Renal cortical epithelial cell (primary cell): ENCODE measurements at places on chromosomes 1 and 21. TPM values are rescaled to one million over a fixed set of nuclear protein-coding genes. Genes with fewer than 3 reads are reported as not detected.

DNA sequence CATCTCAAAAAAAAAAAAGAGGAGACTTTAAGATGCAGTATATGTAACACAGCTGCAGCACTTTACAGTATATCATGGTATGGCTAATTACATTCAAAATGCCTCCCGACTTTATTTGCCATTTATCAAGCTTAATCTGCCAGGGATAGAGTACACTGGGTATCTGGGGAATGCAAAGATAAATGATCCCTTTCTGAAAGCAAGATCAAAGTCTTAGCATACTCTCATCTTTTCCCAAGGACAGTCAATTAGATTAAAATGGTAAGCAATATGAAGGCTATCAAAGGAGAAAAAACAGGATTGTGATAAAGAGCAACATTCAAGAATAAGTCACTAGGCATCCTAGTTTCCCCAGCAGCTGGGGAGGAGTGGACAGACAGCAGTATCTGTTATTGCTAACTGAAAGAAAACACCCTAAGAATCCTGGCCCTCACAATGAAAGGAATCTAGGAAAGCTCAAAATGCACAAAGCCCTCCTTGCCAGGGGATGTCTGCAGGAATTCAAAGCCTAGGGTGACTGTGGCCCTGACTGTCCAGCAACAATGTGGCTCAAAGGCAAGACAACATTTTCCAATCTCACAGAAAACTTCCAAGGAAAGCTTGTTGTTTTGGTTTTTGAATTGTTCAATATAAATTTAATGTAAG, 56.7 kb upstream of the RAP1GAP start:
- DNase-seq = no peak

FAM177B gene
- not detected in 2 replicates for total RNA-seq

STUM gene
- total RNA-seq = 0.45 TPM in 1 of 2 replicates, not detected in the other

DEPDC1 gene
- total RNA-seq = 0.85 and 17.4 TPM in 2 replicates

DNA sequence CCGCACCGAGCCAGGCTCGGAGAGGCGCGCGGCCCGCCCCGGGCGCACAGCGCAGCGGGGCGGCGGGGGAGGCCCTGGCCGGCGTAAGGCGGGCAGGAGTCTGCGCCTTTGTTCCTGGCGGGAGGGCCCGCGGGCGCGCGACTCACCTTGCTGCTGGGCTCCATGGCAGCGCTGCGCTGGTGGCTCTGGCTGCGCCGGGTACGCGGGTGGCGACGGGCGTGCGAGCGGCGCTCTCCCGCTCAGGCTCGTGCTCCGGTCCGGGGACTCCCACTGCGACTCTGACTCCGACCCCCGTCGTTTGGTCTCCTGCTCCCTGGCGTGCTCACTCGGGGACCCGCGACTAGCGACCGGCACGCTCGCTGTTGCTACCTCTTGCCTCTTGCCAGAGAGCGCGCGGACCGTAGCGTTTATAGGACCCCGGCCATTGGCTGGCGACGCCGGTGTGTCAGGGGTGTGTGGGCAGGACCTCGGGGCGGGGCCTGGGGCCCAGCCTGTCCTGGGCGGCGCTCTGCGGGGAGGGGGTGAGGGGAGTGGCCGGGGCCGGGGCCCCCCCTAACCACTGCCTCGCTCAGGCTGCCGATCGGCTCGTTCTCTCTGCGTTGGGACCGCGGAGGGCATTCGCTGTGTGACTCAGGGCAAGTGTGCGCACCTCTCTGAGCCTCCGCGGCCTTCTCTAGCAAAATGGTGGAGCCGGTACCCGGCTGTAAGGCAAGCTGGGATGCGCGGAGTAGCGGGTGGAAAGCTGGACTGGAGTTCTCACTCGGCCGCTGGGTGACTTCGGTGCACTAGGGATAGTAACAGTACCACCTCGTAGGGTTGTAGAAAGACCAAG, at the start of gene SLC2A1:
SLC2A1 (minus strand) TSS at position 381 of the 832 bp plus-strand sequence; CDS start at position 164, 217 bp downstream.
- DNase-seq = peak; percentile 80

COL9A2 gene
- 4.2 and 7.5 TPM in 2 replicates for total RNA-seq

GRCh38 chr1:247357052-247357780, 25.5 kb upstream of the ZNF496 start:
- peak; percentile 31 for DNase-seq

DNA sequence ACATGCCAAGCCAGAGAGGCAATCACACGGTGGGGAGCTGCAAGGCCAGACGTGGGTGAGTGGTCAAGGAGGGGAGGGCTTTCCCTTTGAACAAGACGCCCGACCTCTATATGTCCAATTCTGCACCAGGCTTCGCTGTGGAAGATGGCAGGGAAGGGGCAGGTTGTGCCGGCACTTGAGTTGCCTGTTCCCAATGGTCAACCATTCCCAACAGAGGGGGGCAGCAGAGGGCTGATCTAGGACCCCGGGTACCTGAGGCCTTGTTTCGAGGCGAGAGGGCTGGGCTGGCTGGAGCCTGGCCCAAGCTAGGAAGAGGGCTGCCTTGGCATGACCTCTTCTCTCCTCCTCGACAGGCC, 64.9 kb downstream of the TMEM53 start:
- DNase-seq = peak; percentile 50

DNA sequence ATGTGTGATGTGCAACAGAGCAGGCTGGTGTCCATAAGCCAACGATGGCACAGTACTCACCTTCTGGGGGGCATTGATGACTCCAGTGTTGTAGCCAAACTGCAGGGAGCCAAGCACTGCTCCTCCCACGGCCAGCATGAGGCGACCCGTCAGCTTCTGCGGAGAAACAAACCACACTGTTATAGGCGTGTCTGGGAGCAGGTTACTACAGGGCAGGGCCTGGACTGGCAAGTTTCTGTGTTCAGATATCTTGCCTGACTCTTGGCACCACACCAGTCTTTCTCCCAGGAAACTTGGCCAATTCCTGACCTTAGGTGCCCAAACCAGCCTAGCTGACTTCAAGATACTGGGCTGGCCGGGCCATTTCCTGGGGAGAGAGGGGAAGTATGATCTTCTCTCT, 15.5 kb downstream of the SLC2A1 start:
- DNase-seq = peak; percentile 93

NHLH1 gene
- total RNA-seq = 0.05 TPM in 1 of 2 replicates, not detected in the other

FMOD gene
- 1.7 TPM in 1 of 2 replicates, not detected in the other for total RNA-seq

GRCh38 chr1:153344718-153345025, 4.0 kb downstream of the PGLYRP4 start:
- no peak for DNase-seq

- no peak for DNase-seq
These were observed 24.1 kb upstream of the ZSWIM5 start for GRCh38 chr1:45230537-45230936.

DNA sequence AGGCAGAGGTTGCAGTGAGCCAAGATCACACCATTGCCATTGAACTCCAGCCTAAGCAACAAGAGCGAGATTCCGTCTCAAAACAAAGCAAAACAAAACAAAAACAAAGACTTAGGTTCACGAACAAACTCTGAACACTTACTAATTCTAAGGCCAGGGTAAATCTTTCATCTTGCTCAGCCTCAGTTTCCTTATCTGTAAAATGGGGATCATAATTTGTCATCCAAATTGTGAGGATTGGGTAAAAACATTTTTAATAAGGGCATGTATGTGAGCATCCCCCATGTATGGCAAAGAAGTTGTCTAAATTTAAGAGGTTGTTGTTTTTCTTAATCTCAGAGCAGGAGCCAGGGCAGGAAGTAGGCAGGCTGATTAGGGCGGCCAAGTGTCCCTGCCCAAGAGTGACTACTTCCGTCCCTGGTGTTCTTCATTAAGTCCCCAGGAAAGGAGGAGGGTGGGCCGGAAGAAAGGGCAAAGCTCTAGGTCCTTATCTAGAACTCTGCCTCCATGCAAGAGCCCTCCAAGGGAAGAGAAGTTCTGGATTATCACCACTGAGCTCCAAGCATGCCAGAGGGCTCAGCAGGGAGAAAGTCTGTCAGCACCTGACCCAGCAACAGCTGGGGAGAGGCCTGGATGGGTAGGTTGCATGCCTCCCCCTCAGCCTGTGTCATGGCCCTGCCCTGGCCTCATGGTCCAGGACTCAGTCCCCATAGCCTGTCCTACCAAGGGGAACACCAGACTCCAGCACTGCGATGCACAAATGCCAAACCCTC, 49.9 kb upstream of the CLIC4 start:
- no peak for DNase-seq

BARHL2 gene
- not detected in 2 replicates for total RNA-seq

GRCh38 chr1:56533621-56534020, 45.7 kb downstream of the PLPP3 start:
- no peak for DNase-seq

- no peak for DNase-seq
These were observed 97.8 kb upstream of the C8B start for GRCh38 chr1:57063406-57064125.

PCAT6 gene
- total RNA-seq = 0.40 TPM in 1 of 2 replicates, not detected in the other

FCRL4 gene
- not detected in 2 replicates for total RNA-seq

GRCh38 chr1:163083690-163084089, 14.5 kb downstream of the RGS4 start:
- DNase-seq = peak; percentile 69

DNA sequence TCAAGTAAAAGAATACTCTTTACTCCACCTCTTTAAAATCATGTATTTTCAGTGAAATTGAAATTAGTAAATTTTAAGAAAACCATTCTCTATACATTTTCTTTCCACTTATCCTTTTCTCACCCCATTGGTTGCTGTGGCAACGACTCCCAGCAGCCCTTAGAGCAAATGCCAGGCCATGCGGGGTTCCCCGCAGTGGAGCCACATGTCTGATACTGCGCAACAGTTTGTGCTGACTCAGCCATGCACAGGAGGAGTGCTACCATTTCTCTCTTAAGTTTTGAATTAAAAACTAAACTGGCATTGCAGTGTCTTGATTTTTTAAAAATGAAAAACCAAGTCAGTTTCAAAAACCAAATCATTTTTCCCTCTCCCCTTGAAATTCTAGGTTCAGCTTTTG, 214.1 kb upstream of the L1TD1 start:
- peak; percentile 48 for DNase-seq

DYRK3 gene
- total RNA-seq = 13.5 and 15.6 TPM in 2 replicates
